ENCODE measurements at places on chromosomes 4 and X.

- no peak for DNase-seq
Observed at GRCh38 chrX:68832101-68832416, 3.2 kb downstream of the EFNB1 start.

DNA sequence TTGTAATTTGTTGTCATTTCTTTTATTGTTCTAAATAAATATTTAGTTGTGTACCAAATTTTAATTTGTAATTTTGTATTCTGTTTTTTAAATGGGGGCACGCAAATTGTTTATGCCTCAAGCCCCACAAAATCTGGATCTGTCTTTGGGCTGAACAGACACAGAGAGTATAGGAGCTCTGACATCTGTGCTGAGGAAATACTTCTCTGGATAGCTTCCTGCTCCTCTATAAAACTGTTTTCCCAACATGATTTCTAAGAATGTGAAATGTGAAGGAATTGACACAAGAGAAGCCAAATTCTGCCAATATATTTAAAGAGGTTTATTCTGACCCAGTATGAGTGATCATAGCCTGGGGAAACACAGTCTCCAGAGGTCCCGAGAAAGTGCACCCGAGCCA lies 93.0 kb downstream of the IL13RA2 start:
- DNase-seq, result no peak

- no peak for DNase-seq
Observed at GRCh38 chr4:88963817-88964216, 93.2 kb downstream of the FAM13A start.

DNA sequence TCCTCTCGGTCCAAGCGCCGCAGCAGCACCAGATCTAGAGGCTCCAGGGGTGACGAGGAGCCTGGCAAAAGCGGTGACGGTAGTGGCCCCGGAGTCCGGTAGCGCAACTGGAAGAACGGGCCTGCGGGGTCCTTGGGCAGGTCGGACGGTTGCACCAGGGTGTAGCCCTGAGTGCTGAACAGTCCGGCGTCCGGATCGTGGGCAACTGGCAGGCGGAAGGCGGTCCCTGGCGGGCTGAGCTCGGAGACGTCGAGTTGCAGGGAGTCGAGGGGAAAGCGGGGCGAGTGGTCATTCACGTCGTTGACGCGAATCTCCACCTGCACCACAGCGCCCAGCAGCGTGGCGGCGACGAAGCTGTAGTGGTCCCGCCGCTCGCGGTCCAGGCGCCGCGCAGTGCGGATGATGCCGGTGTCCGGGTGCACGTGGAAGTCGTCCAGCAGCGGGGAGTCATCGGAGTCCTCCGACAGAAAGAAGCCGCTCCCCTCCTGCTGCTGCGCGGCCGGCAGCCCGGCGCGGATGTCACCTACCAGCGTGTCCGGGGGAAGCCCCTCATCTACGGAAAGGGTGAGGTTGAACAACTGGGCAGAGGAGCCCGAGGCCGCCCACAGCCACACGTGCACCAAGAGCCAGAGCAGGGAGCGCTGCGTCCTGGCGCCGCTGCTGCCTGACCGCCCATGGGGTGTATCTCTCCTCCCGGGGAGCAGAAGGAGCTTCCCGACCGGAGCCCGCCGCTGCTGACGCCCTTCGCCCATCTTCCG lies 837 bp downstream of the DCHS2 start:
- DNase-seq, result no peak

- no peak for DNase-seq
Observed at GRCh38 chr4:139329665-139330200, 27.5 kb upstream of the NDUFC1 start.

All from HTR-8/SVneo (cell line).